ENCODE measurements at places on chromosomes 3 and 15.
A peak's percentile ranks its signal among the peaks of the same experiment; 100 is the strongest.

DNA sequence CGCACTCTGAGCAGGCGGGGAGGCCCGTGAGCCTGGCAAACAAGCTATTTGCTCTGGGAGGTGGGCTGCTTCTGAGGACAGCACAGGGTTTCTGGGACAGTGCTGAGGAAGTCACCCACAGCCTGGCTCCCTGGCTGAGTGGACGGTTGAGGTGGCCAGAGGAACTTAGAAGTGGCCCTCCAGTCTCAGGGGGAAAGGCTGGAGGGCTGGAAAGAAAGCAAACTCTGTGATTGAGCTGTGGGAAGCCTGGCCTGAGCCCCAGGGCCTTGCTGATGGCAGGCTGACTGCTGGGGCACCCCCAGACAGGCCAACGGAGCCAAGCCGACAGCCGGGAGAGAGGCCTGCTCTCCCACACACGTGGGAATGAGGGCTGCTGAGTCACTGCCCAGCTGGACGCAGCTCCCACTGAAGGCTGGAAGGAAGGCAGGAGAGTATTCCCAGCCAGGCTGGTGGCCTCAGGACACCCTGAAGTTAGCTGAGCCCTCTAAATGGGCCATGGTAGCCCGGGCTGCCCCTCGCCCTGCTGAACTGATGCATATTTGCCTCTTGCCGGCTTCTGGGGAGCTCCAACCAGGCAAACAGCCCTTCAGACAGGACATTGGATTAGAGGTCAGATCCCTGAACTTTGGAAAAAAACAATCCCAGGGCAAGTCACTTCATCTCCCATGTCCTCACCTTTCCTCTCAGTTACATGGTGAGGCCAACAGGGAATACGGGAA lies 98.0 kb upstream of the TLE3 start:
- no peak for DNase-seq

GRCh38 chr3:184531626-184532280 lies 29.8 kb upstream of the EPHB3 start:
- DNase-seq: no peak

DNA sequence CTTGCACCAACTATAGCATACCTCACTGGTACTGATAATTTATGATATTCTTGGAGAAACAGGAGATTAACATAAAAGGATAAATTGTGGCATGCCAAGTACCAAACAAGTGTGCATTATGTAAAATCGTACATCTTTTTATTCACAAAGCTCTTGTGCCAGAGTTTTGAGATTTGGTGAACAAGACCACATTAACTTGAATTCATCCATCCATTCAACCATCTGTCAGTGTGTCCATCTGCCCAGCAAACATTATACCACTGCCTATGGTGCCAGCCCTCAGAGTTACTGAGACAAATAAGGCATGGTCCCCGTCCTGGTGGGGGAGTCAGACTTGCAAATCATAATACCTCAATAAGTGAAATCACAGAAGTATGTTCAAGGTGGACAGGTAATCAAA lies 17.0 kb upstream of the NEO1 start:
- no peak for DNase-seq

GRCh38 chr15:69793781-69794451 lies 303.8 kb downstream of the TLE3 start:
- DNase-seq: no peak

DNA sequence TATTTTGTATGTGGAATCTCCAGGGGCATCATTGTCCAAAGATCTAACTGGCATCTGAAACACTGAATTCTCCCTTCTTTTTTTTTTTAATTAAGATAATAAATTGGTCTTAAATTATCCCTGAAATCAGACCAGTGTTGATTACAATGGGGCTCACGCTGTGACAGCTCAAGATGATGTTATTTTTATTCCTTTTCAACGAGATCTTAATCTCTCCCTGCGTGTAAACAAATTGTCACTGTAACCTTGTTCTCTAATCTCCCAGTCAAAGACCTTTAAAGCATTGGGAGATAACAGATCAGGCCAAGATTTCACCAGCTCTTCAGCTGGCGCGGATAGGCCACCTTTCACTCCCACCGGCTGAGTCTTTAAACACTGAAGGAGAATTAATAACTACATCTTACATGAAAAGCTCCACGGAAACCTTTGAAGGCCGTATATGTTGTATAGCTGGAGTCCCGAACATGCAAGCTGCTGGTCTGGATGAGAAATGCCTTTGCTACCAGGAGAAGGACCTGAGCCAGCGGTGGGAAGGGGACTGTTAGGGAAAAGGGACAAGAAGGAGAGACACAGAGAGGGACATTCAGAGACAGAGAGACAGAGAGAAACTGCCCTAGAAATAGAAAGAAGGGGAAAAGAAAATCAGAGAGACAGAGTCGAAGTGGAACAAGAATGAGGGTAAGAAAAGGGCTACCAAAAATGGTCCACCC lies 418.8 kb upstream of the NR2F2 start:
- no peak for DNase-seq

GRCh38 chr15:22956257-22956977 lies 23.8 kb downstream of the CYFIP1 start:
- no peak for DNase-seq

GRCh38 chr15:31276596-31277298 lies 49.9 kb upstream of the KLF13 start:
- DNase-seq: no peak

DNA sequence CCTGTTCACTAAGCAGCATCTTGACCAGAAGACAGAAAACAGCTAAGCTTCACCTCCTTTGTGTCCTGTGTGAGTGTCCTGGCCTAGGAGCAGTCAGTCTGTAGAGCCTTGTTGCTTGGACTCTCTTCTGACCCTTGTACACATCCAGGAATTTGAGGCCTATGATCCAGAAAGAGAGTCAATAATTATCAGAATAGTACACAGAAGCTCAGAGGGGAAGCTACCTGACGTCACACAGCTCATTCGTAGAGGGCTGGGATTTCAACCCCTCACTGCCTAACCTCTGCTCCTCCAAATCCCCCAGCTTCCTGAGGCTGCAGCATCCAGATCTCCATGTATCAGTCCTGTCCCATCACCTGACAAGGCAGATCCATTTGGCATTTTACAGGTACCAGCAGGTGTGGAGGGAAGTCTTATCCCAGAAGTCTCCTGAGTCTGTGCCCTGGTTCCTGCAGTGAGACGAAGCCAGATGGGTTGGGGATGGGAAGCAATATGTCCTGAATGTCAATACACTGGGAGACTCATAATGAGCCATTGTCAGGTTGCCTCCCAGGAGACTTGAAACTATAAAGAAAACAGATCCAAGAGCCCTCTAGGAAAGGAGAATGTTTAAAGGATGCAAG lies 203.1 kb downstream of the MINAR1 start:
- DNase-seq: no peak

DNA sequence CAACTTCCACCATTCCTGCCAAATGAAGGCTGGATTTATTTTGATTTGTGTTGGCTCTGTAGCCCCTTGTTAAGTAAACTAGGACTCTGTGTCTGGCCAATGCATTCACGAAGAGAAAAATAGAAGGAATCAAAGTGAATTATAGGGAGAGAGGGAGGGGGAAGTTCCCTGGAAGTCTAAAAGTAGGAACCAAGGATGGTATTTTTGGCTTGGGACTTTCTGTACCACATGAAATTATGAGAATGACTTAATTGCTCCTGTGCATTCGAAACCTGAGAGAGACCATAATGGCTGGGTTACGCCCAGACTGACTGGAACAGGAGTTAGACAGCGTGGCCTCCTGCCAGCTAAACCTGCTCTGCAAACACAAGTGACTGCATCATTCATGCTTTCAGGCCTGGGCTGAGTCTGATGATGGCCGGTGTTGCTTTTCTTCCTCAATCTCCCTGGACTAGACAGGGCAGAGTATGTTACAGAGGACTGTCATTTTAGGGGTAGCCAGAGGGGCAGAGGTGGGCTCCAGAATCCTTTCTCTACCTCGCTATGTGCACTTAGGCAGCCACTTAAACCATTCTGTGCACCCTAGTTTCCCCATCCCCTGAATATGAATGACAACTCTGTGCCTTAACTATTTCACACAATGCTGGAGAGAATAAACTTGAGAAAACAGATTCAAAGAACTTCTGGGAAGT lies 58.9 kb downstream of the MYO1E start:
- DNase-seq: no peak

DNA sequence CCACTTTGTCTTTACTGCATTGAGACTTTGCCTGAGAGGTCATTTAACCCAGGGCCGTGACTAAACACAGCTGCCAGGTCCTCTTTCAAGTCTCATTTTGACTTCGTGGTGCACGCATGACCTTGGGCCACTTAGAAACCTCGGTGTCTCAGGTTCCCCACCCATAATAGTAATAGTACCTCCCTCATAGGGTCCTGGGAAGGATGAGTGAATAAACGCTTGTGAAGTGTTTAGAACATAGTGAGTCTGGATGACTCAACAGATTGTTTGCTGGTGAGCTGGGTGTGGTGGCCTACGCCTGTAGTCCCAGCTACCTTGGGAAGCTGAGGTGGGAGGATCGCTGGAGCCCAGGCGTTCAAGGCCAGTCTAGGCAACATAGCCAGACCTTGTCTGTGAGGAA lies 56.3 kb downstream of the BDH1 start:
- DNase-seq: no peak

DNA sequence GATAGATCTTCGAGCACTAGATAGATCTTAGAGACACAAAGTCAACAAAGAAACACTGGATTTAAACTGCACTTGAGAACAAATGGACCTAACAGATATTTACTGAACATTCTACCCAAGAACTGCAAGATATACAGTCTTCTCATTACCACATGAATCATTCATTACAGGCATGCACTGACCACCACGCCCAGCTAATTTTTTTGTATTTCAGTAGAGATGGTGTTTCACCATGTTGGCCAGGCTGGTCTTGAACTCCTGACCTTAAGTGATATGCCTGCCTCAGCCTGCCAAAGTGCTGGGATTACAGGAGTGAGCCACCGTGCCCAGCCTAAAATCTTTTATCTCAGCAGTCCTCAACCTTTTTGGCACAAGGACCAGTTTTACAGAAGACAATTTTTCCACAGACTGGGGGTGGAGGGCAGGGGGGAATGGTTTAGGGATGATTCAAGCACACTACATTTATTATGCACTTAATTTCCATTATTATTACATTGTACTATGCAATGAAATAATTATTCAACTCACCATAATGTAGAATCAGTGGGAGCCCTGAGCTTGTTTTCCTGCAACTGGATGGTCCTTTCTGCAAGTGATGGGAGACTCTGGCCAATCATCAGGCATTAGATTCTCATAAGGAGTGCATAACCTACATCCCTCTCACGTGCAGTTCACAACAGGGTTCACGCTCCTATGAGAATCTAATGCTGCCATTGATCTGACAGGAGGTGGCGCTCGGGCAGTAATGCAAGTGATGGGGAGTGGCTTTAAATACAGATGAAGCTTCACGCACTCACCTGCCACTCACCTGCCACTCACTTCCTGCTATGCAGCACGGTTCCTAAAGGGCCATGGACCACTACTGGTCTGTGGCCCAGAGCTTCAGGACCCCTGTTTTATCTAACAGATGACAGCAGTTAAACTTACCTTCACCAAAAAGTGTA lies 21.7 kb downstream of the CSNK1G1 start:
- peak; percentile 24 for DNase-seq

GRCh38 chr3:133038731-133039375 lies 662 bp downstream of the TMEM108 start:
- no peak for DNase-seq

DNA sequence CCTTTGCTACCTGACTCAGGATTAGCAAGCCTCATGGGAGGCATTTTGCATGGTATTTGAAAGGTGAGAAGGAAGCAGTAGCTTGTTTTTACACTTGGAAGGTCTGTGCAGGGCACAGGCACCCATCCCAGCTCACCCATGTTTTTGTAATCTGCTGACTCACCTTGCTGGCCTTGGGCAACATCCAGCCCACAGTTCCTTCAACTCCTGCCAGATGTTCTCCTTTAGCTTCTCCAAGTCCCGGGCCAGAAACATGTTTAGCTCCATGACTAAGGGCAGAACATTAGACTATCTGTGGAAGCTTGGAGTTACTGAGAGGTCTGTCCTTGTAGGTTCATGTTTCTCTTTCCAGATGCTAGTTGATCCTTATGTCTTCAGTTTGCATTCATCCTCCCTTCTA lies 12.4 kb upstream of the ZNF770 start:
- no peak for DNase-seq

DNA sequence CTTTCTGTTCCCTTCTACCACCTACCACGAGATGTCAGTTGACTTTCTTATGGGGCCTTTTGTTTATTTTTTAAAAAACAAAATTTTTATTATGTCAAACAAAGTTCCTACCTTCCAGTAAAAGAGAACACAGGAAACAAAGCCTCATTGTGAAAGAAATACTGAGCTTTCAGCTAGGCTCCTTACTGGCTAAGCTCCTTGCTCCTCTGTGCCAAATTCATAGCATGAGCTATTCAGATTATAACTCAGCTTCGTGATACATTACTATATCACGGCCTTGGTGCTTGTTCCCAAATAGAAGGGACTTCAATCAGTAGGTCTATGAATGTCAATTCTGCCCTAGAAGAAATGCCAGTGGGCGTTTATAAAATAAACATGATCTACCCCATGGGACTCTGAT lies 145.8 kb upstream of the CHRM5 start:
- DNase-seq: no peak

GRCh38 chr3:117234331-117234730 lies 524.8 kb downstream of the TUSC7 start:
- no peak for DNase-seq

DNA sequence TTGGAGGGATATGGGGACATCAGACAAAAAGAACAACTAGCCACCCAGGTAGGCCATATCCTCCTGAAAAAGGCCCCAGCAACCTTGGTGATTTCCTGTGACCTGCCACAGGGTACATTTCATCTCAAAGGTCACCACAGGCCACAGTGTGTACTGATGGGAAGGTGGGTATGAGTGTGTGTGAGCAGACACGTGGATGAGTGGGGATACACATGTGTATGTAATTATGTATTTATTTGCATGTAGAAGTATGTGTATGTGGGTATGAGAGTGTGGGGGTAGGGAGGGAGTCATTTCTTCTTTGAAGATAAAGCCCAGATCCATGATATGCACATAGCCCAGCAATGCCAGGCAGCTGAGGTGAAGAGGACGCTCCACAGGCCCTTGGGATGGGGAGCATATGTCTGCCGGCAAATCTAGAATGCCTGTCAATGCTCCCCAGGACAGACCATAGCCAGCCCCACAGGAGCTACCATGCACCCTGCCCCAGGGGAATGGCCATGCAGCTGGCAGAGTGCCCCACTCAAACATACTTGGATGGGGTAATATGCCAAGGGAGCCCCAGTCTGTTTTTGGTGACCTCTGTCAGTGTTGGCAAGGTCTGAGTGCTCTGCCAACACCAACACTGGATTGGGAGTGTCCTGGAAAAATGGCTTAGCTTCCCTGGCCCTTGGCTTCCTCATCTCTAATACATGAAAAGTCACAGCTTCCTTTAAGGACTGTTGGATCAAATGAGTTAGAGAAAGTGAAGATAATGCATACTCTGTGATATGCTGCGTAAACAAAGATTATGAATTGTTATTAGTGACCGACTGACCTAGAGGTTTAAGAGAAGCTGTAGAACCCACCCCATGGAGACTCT lies 42.4 kb downstream of the RAB6B start:
- no peak for DNase-seq
